ENCODE measurements at places on chromosomes 3 and 15.
A peak's percentile ranks its signal among the peaks of the same experiment; 100 is the strongest.

- DNase-seq: no peak
Measured at GRCh38 chr3:126848991-126849390, 133.9 kb upstream of the PLXNA1 start.

DNA sequence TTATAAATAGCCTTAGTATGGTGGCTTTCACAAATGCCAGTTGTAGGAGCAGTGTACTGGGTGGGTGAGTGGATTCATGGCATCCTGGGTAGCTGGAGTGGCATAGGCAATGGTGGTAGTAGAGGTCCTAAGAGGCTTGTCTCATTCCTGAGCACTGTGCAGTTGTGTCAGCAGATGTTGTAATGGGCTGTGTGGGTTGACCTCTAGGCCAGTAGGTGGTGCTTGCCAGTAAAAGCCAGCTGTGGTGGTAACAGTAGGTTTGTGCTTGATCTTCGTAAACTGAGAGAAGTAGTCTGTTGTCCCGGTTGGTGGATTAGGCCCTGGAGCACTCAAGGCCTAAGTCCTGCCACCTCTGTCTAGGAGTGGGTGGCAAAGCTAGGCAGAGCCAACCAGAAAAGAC, 149.7 kb upstream of the SUCLG2 start:
- no peak for DNase-seq

- peak; percentile 78 for DNase-seq
Measured at GRCh38 chr3:126394179-126394976, at the start of gene CFAP100. Gene CFAP100, plus strand, starts transcription at chr3:126394909. Its CDS starts 1,092 bp downstream, at chr3:126396001.

DNA sequence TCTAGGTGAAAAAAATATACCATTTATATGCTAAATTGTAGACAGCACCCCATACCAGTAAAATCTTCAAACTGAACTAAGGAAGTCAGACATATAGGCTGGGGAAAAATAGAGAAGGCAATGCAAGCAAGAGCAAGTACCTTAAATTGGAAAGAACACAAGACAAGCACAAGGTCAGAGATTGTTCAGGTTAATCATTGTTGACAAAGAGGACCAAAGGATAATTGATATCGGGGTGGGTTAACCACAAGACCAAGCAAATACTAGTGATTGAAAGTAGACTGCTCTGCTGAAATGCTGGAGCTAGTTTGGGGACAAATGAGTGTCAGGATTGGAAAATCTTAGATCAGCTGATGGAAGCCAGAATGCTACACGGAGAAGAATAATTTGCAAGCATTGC, 499.8 kb downstream of the ROBO2 start:
- DNase-seq: no peak

GRCh38 chr3:126621627-126622345, 33.1 kb downstream of the TXNRD3 start:
- DNase-seq: no peak

GRCh38 chr15:48472756-48473155, 141.5 kb downstream of the DUT start:
- peak; percentile 56 for DNase-seq

DNA sequence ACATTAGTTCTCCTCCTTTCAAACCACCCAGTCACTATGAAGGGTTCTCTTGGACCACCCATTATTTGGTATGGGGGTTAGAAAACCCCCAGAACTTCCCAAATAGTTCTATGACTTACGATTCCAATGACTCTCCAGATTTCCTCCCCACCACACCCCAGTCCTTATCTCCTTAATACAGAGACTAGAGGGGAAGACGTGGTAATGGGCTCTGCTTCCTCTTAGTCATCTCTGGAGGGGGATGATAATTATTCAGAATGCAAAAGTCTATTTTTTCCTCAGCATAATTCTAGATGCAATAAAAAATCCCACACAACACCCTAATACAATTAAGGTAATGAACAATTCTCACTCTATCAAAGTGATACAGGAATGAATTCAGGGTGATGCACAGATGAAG, 48.9 kb upstream of the CFAP161 start:
- no peak for DNase-seq

DNA sequence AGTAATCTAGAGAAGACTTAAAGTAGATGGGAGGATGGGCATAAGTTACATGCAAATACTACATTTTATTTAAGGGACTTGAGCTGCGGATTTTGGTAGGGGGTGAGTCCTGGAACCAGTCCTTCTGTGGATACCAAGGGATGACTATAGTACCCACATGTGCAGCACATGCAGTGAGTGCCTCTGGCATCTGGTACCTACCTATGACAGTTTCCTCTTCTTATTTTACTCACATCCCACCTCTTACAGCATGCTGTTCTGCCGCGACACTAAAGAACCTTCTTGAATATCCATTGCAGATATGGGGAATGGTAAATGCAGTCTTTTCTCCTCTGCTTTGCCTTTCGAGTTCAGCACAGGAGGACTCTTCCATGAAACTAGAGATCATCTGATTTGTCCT, 1.7 kb downstream of the TSEN2 start:
- no peak for DNase-seq

GRCh38 chr3:43499256-43499655, 122.6 kb downstream of the ANO10 start:
- no peak for DNase-seq

DNA sequence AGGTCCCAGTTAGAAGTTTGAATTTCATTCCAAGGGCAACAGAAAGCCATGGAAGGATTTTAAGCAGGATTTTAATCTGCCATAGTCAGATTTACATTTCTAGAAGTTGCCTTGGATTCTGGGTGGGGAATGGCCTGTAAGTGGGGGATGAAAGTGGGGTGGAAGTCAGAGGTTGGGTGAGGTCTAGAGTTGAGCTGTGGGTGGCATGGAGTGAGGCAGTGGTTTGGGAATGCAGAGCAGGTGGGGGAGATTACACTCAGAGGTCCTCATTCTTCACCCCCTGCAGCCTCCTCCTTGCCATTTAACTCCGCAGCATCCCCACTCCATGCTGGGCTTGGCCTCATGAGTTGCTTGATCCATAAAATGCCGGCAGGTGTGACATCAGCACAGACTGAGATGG, 32.0 kb upstream of the CCDC174 start:
- DNase-seq: no peak

- no peak for DNase-seq
Measured at GRCh38 chr15:66400351-66400774, 13.7 kb downstream of the MAP2K1 start.

DNA sequence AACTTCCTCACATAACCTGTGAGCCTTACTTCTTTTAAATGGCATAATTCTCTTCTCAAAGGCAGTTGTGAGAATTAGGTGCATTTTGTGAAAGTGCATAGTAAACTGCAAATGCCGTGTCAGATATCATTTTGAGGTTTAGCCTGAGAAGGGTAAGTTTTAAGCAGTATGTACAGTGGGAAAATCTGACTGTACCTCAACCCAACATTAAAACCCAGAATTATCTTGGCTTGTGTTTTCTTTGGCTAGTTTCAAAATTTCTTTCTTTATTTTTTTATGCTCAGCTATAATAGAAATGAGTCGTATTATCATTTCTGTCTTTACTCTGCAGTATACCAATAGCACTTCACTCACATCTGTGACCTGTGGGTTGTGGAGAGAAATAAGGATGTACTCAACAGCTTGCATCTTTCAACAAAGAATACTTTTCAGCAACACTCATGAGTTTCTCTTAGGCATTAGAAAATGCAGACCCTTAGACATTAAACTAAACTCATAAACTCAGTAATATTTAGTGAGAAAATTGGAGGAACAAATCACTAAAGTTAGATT, 65.7 kb downstream of the RASA2 start:
- no peak for DNase-seq

- DNase-seq: no peak
Measured at GRCh38 chr3:19735111-19735510, 198.9 kb downstream of the EFHB start.

GRCh38 chr3:100102757-100103156, 11.5 kb downstream of the FILIP1L start:
- DNase-seq: no peak

GRCh38 chr3:76400141-76400540, 614.8 kb upstream of the ZNF717 start:
- DNase-seq: peak; percentile 7

DNA sequence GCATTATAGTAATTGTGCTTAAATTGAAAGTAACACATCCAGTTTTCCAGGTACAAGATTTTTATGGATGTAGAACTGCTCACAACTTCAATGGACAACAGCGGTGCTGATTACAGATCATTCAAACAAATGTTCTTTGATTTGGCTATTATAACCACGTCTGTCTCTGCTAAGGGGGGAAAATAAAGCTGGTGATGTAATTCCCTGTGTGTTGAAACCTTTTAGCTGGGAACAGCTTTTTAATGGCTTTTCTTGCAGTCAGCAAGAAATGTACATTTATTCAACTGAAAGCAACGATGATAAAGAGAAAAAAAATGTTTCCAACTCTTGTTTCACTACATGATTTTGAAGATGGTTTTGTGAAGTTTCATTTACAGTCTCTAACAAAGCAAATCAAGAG, 431.9 kb upstream of the AGTR1 start:
- DNase-seq: no peak

- DNase-seq: no peak
Measured at GRCh38 chr3:25184641-25185250, 243.3 kb upstream of the RARB start.

DNA sequence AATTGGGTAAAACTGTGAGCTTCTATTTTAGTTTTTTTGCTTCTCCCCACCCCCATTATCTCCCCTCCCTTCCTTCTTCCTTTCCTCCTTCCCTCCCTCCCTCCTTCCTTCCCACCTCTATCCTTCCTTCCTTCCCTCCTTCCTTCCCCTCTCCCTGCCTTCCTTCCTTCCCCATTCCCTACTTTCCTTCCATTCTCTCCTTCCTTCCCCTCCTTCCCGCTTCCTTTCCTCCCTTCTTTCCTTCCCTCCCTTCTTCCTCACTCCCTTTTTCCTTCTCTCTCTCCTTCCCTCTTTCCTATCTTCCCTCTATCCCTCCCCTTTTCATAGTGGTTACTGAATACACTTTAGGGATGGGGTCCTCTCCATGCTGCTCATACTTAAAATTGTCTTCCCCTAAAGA, 40.4 kb upstream of the C3orf22 start:
- no peak for DNase-seq
